ENCODE measurements at places on chromosomes 16 and 17.

DNA sequence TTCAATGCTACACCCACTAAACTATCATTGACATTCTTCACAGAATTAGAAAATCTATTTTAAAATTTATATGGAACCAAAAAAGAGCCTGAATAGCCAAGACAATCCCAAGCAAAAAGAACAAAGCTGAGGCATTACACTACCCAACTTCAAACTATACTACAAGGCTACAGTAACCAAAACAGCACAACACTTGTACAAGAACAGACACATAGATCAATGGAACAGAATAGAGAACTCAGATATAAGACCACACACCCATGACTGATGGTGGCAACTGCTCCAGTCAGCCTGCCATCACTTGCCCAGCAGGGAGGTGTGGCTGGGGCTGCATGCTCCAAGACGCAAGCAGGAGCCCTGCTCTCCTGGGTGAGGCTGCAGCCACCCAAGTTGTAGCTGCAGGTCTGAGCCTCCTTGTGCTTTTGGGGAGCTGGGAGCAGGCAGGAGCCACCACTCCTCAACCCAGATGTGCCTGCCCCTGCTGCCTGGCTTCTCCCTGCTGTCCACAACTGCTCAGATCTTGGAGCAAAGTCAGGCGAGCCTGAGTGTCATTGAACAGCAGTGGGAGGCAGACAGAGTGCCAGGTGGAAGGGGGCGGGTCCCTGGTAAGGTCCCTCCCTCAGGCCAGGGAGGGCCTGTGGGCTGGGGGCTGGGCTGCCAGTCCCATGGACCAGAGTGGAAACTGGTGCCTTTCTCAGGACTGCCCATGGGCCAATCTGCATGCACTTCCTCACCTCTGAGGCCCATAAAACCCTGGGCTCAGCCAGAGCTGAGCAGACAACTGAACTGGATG lies 24.7 kb downstream of the SSH2 start:
- no peak for DNase-seq

- DNase-seq, result peak; percentile 33
Measured at GRCh38 chr16:49857423-49858181, 1.7 kb upstream of the ZNF423 start.

DNA sequence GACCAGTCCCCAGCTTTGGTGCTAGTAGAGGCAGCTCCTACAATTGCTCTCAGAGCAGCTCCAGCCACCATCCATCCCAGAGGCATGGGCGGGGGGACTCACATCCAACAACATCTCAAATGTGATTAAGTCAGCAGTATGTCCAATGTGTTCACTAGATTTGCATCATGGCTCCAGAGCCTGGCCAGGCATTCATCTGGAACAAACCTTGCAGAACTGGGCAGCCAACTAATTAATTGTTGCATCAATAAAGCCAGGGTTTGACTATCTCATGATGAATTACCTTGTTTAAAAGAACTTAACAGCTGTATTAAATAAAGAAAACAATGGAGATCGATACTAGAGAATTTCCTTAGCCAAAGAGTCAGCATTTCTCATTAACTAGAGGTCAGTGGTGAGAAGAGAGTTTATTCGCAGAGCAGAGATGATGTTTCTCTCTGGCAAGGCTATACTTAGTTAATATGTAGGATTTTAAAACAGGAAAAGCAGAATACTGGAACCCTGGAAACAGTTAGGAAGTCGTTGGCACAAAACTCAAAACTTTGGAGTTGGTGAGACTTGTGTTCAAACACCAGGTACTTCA lies 494.4 kb downstream of the GRIN2A start:
- DNase-seq, result no peak

GRCh38 chr16:643050-643368 lies 1.4 kb downstream of the MCRIP2 start:
- no peak for DNase-seq

GRCh38 chr17:61450641-61451537 lies 1.3 kb upstream of the TBX4 start:
- no peak for DNase-seq

DNA sequence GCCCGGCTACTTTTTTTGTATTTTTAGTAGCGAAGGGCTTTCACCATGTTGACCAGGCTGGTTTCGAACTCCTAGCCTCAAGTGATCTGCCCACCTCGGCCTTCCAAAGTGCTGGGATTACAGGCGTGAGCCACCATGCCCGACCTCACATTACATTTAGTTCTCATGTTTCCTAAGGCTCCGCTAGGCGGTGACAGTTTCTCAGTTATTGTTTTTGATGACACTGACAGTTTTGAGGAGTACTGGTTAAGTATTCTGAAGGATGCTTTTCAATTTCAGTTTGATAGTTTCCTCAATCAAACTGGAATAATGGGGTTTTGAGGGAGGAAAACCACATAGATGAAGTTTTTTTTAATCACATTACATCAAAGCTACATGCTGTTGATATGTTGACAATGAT lies 1028.5 kb downstream of the CDH8 start:
- no peak for DNase-seq

GRCh38 chr17:6998855-6999508 lies 3.1 kb downstream of the ALOX12 start:
- no peak for DNase-seq

- no peak for DNase-seq
Measured at GRCh38 chr16:86431540-86431939, 78.8 kb upstream of the FOXF1 start.

- no peak for DNase-seq
Measured at GRCh38 chr17:1050246-1050995, 53.5 kb downstream of the TIMM22 start.

DNA sequence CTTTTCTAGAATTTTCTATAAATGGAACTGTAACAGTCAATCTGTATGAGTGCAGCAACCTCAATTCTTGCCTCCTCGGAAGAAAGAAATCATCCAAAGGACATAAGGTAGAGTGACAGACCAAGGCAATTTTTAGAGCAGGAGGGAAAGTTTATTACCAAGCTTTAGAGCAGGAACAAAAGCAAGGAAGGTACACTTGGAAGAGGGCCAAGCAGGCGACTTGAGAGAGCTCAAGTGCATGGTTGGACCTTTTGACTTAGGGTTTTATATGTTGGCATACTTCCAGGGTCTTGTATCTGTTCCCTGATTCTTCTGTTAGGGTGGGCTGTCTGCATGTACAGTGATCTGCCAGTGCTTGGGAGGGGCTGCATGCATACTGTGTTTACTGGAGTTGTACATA lies 50.3 kb downstream of the SCNN1G start:
- DNase-seq, result no peak

- DNase-seq, result peak; percentile 59
Measured at GRCh38 chr16:27313422-27314160, at the start of gene IL4R. TSS of gene IL4R (plus strand) at chr16:27313974. CDS start at chr16:27340204, 26,230 bp downstream.

DNA sequence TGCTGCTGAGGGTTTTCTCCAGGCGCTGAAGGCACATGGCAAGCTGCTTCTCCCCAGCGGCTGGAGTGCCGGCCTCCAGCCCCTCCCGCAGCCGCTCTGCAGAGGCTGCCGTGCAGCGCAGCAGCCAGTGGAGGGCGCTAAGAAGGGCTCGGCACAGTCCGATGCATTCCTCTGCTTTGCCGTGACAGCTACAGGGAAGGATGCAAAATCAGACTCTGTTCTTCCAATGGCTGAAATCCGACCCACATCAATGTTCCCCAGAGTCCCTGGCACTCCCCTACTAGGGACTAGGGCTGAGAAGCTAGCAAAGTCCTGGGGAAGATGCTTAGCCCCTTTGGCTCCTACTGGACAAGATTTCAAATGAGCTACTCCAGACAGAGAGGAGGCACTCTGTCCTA lies 19.0 kb downstream of the MED24 start:
- no peak for DNase-seq

GRCh38 chr16:80518436-80518835 lies 22.4 kb upstream of the DYNLRB2 start:
- DNase-seq, result peak; percentile 4

DNA sequence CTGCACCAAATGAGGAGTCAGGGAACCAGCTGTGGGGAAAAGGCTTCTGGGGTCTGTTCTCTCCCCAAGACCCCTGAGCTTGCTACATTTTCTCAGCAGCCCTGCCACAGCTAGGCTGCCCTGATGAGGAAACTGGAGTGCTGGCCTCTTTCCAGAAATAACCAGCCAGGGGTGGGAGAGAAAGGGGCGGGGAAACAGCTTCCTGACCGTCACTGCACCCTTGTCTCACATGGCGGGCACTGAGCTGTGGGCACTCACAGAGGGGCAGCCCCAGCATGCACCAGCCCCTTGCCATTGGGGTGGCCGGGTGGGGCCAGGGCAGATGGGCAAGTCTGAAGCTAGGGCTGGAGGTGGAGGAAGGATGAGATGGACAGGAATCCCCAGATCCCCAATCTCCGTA lies 2.9 kb downstream of the SRL start:
- no peak for DNase-seq

DNA sequence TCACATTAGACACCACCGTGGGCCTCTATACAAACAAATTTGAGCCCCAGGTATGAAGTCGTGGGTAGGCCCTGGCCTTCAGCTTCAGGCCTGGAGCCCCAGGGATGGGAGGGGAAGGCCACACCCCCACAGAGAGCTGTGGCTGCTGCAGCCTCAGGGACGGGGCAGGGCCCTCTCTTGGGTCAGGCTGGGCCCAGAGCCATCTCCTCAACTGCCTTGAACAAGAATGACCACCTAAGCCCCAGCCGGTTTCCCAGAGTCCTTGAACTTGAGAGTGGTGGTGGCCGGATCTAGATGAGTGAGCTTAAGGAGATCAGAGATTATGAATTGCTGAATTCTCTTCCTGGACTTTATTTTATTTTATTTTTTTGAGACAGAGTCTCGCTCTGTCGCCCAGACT lies 18.6 kb downstream of the SCNN1B start:
- DNase-seq, result no peak

GRCh38 chr17:54623746-54624145 lies 276.9 kb upstream of the TOM1L1 start:
- no peak for DNase-seq

- DNase-seq, result no peak
Measured at GRCh38 chr17:6753006-6753445, 2.8 kb upstream of the XAF1 start.

DNA sequence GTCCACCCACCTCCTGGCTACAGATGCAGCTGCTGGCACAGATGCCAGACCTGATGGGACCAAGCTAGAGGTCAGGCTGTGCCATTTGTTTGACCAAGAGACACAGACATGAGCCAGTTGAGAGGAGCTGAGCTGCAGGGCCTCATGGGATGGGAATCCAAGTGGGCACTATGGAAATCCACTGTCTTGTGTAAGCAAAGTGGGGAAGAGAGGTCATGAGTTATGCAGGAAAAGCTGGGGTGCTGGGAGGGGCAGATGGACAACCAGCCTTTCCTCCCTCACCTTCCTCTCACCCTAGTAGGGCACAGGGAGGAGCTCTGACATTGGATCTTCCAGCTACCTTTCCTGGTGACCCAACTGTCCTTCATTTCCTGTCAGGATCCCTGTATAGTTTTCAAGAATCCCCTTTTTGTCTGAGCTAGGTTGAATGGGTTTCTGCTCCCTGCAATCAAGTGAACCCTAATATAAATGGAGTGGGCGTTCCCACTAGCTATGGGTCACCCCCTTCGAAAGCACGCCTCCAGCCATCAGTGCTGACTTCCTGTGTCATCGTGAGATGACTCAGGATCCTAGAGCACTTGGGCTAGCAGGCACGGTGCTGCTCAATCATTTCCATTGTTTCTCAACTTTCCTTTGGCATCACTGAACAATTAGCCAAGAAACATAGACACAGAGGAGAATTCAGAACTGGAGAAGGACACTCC lies 13.6 kb downstream of the ATPAF2 start:
- no peak for DNase-seq

DNA sequence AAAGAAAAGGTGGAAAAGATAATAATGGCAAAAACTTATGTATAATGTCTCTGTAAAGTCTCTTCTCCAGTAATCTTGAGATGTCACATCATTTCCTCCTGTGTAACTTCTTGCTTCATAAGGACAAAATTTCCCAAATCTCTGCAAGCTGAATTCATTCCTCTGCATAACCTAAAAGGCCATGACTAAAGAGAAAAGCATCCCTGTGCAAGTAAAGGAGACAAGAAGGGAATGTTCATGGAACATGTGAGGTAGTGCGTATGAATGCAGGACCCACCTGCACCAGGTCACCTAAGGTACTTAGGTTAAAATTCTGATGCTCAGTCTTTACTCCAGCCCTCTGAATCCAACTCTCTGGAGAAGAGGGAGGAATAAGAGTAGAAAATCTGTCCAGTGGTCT lies 46.9 kb upstream of the NLK start:
- no peak for DNase-seq

DNA sequence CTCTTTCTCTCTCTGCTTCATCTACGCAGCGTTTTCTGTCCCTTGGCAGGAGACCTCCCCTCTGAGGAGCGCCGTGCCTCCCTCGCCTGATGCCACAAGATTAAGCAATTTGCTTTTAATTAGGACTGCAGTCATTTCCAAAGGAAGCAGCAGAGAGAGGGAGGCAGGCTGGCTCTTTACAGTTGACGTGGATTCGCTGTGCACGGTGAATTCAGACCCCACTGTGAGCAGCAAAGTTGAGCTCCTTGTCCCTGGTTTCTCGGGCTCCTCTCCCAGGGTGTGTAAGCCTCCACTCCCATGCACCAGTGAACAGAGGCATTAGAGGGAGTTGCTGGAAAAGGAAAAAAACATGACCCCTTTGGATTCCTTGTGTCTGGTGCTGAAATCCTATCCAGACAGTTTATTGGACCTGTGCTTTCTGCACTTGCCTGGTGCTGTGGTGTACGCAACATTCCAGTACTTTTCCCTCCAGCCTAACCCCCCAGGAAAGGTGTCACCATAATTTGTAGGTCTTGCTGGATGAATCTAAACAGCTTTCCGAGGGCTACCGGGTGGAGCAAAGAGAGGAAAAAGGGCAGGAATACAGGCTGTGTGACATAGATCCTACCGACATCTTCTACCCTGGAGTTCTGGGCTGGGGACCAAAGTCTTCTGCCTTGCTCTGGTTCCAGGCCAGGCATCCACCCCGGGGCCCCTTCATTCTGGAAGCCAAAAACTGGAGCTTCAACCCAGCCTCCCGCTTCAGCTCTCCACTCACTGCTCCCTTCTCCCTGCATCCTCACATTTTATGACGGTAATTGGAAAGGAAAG lies 171.0 kb downstream of the MAF start:
- no peak for DNase-seq

- no peak for DNase-seq
Measured at GRCh38 chr17:56880571-56880970, 33.3 kb downstream of the TRIM25 start.

GRCh38 chr17:60110586-60110985 lies 31.9 kb upstream of the HEATR6 start:
- no peak for DNase-seq

DNA sequence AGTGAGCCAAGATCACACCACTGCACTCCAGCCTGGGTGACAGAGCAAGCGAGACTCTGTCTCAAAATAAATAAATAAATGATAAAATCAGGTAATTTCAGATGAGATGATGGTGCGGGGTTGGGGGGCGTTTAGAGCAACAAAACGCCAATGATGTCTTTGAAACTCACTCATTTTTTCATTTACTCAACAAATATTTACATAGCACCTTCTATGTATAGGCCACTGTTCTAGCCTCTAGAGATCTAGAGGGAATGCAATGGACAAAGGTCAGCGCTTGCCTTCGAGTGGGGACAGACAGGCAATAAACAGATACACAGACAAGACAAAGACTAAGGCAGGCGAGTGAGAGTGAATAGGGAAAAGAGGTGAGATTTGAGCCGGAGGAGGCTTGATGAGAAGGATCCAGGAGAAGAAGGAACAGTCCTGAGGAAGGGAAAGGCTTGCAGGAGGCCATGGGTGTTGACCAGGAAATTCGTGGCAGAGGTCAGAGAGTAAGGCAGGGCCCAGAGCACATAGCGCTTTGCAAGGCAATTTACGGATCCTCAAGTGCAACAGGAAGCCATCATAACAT lies 14.1 kb downstream of the ALDH3A1 start:
- DNase-seq, result no peak

Measured in activated CD4-positive, alpha-beta T cell treated with anti-CD3 and anti-CD28 coated beads for 4 hours (primary cell).